Naive thymus-derived CD4-positive, alpha-beta T cell (primary cell): ENCODE measurements at places on chromosomes 6 and 20. TPM values are rescaled to one million over a fixed set of nuclear protein-coding genes. Genes with fewer than 3 reads are reported as not detected.

- no peak overlapping the region for H3K4me3 ChIP-seq
- no peak for DNase-seq
- H3K4me1 ChIP-seq, result no peaks in the 10 kb centered on the region
- no peak overlapping the region for H3K27ac ChIP-seq
Measured at GRCh38 chr6:30157999-30158398, 3.0 kb downstream of the TRIM10 start.

GRCh38 chr6:46983007-46983411 lies 59.1 kb downstream of the ADGRF1 start:
- no peak overlapping the region for H3K27ac ChIP-seq
- no peaks in the 10 kb centered on the region for H3K36me3 ChIP-seq
- H3K27me3 ChIP-seq, result no peaks in the 10 kb centered on the region
- DNase-seq, result no peak
- H3K4me1 ChIP-seq, result no peaks in the 10 kb centered on the region
- no peak overlapping the region for H3K4me3 ChIP-seq

- DNase-seq, result no peak
- no peaks in the 10 kb centered on the region for H3K4me1 ChIP-seq
- no peak overlapping the region for H3K4me3 ChIP-seq
- no peaks in the 10 kb centered on the region for H3K27me3 ChIP-seq
- H3K27ac ChIP-seq, result no peak overlapping the region
Measured at GRCh38 chr6:40506954-40507353, 80.2 kb downstream of the LRFN2 start.

GRCh38 chr6:6046716-6047115 lies 40.0 kb upstream of the NRN1 start:
- H3K27me3 ChIP-seq, result no peaks in the 10 kb centered on the region
- DNase-seq, result no peak
- no peak overlapping the region for H3K27ac ChIP-seq
- no peaks in the 10 kb centered on the region for H3K36me3 ChIP-seq

Gene TTBK1
- total RNA-seq, result 0.25 and 0.29 TPM in 2 replicates

- DNase-seq, result no peak
- H3K27me3 ChIP-seq, result no peaks in the 10 kb centered on the region
- no peak overlapping the region for H3K27ac ChIP-seq
- peaks cover 29% of the 10 kb centered on the region for H3K36me3 ChIP-seq
- H3K4me1 ChIP-seq, result no peaks in the 10 kb centered on the region
Measured at GRCh38 chr6:161091972-161092701, 100.6 kb downstream of the MAP3K4 start.

Gene TRAPPC3L
- not detected for total RNA-seq

DNA sequence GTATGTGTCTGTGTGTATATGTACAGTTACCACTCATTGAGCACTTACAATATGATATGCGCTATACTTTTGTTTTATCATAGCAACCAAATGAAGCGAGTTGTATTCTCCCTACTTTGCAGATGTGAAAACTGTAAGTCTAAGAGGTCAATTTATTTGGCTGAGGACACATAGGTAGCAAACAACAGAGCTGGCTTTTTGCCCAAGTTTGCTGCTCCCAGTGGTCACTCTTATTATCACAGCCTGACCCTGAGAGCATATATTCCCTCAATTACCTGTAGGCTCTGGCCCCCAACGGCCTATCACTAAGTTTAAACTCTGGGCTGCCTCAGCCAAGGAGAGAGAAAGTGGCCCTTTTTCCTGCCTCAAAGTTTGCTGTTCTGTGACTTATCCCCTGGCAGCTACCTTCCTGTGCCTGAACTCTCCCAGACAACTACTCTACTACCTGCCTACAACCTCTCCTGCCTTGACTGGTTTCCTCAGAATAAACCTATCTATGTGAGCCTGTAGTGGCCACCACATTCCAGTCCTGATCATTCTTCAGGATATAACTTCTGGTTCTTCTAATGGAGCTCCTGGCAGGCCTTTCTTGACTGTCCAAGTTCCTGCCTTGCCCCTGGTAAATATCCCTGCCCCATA lies 221.8 kb downstream of the FRK start:
- no peaks in the 10 kb centered on the region for H3K4me1 ChIP-seq
- no peak overlapping the region for H3K4me3 ChIP-seq
- H3K27me3 ChIP-seq, result no peaks in the 10 kb centered on the region
- DNase-seq, result no peak
- no peak overlapping the region for H3K27ac ChIP-seq
- H3K36me3 ChIP-seq, result no peaks in the 10 kb centered on the region

Gene PGC
- not detected for total RNA-seq

DNA sequence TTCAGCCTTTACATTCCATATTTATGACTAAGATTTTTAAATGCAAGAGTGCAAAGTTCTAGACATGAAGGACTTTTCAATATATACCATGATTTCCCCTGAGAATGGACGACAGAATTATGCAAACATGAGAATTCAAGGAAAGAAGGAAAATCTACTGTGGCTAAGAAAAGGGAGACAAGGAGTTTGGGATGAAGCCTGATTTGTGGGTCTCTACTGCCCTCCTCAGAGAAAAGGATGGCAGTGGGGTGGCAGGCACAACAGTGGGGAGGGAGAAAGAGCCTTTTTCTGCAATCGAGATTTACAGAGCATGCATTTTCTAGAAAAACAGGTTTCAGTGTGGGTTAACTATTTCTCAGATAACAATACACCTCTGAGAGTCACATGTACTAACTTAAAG lies 466.9 kb upstream of the NRSN1 start:
- no peaks in the 10 kb centered on the region for H3K4me1 ChIP-seq
- no peaks in the 10 kb centered on the region for H3K27me3 ChIP-seq
- no peaks in the 10 kb centered on the region for H3K36me3 ChIP-seq
- DNase-seq, result no peak
- H3K27ac ChIP-seq, result no peak overlapping the region

DNA sequence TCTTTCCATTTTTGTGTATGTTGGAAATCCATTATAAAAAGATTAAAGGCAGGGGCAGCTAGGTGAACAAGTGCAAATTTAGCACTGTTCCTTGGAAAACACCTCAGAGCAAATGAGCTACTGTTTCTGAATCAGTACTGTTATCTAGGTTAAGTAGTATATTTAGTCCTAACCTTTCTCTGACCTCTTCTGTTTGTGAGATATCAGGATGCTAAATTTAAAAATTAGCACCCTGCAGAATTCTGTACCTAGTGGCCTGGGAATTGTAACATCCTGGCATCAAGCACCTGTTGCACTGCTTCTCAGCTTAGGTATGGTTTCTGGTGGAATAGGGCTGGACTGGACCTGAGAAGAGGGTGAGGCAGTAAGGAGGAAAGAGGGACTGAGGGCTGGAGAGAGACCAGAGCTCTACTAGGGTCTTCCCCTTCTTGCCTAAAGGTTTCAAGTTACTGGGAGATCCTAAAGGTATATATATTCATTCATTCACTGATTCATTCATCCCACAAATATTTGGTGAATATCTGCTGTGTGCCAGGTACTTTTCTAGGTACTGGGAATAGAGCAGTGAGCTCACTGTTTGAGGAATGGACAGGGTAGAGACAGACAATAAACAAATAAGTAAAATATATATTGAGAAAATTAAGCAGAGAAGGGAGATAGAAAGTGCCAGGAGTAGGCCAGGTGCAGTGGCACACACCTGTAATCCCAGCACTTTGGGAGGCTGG lies 5.2 kb downstream of the ZNF76 start:
- no peaks in the 10 kb centered on the region for H3K27me3 ChIP-seq
- peaks cover 9% of the 10 kb centered on the region for H3K4me1 ChIP-seq
- H3K27ac ChIP-seq, result no peak overlapping the region
- H3K36me3 ChIP-seq, result no peaks in the 10 kb centered on the region
- no peak overlapping the region for H3K4me3 ChIP-seq

DNA sequence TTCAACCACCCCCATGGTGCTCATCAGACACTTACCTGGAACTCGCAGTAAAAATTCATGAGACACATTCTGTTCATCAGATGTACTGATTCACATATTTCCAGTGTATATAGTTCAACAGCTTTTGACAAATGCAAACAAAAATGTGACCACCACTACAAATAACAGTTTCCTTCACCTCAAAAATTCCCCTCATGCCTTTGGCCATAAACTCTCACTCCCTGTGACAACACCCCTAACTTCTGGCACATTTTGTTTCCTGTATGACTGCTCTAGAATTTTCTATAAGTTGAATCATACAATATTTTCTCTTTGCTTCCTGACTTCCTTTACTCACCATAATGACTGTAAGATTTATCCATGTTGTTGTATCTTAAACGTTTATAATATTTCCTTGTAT lies 63.7 kb downstream of the C6orf118 start:
- H3K27me3 ChIP-seq, result no peaks in the 10 kb centered on the region
- H3K4me1 ChIP-seq, result no peaks in the 10 kb centered on the region
- H3K27ac ChIP-seq, result no peak overlapping the region

Gene RFX6
- total RNA-seq, result not detected

GRCh38 chr20:6828794-6829423 lies 61.4 kb downstream of the BMP2 start:
- no peak for DNase-seq
- H3K27me3 ChIP-seq, result no peaks in the 10 kb centered on the region
- no peak overlapping the region for H3K27ac ChIP-seq

GRCh38 chr20:31835977-31836852 lies 9.2 kb downstream of the FOXS1 start:
- H3K27me3 ChIP-seq, result no peaks in the 10 kb centered on the region
- no peak overlapping the region for H3K27ac ChIP-seq
- H3K4me3 ChIP-seq, result no peak overlapping the region
- DNase-seq, result no peak
- H3K36me3 ChIP-seq, result no peaks in the 10 kb centered on the region
- no peaks in the 10 kb centered on the region for H3K4me1 ChIP-seq

- H3K27ac ChIP-seq, result peak overlapping the region; percentile 97
- H3K4me3 ChIP-seq, result peak overlapping the region; percentile 69
- H3K4me1 ChIP-seq, result peaks cover 70% of the 10 kb centered on the region
- peaks cover 5% of the 10 kb centered on the region for H3K36me3 ChIP-seq
Measured at GRCh38 chr6:31573239-31574105, 1.4 kb downstream of the LTA start.

DNA sequence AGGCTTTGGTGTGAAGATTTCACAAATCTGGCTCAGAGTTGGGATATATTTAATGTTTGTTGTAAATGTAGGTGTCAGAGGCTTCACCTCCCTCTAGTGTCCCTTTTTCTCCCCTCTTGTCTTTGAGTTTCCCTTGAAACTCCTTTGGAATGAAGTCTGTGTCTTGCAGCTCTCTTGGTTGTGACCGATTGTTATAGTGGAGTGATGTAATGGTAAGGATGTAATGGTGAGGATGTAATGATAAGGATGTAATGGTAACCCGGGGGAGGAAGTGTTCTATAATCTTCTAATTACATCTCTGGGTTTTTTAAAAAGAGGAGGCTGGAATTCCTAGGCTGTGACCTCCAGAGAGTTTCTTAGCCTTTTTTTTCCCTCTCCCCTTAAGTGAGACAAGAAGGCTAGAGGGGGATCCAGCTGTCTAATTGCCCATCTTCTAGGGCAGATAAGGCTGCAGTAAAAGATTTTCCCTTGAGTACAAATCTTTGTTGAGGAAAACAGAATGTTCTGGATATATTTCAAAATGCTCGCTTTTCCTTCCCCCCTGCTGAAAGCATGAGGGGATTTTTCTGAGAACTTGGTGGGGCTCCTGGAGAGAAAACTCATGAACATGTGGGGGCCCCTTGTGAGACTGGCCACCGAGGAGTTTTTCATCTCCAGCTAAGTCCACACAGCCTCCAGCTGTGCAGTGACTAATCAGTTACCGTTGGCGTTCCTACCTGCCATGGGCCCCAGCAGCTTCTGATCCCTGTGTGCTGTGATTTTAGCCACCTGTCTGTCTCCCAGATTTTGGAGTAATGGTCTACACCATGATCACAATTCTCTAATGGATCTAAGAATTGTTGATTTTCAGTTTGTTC lies 156.7 kb upstream of the PMEPA1 start:
- no peaks in the 10 kb centered on the region for H3K36me3 ChIP-seq
- peaks cover 4% of the 10 kb centered on the region for H3K27me3 ChIP-seq
- DNase-seq, result no peak
- H3K27ac ChIP-seq, result no peak overlapping the region
- H3K4me3 ChIP-seq, result no peak overlapping the region
- H3K4me1 ChIP-seq, result peaks cover 3% of the 10 kb centered on the region

DNA sequence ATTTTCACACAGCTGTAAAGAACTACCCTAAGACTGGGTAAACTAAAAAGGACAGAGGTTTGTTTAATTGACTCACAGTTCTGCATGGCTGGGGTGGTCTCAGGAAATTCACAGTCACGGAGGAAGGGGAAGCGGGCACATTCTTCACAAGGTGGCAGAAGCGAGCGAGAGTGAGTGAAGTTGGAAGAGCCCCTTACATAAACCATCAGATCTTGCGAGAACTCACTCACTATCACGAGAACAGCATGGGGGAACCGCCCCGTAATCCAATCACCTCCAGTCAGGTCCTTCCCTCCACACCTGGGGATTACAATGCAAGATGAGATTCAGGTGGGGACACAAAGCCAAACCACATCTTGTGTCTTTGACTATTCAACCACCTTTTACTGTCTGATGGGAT lies 700.5 kb downstream of the TENT5A start:
- H3K4me3 ChIP-seq, result no peak overlapping the region
- no peaks in the 10 kb centered on the region for H3K27me3 ChIP-seq
- no peak overlapping the region for H3K27ac ChIP-seq
- no peak for DNase-seq
- H3K4me1 ChIP-seq, result no peaks in the 10 kb centered on the region

Gene HLA-DMA
- 32.3 and 34.1 TPM in 2 replicates for total RNA-seq

DNA sequence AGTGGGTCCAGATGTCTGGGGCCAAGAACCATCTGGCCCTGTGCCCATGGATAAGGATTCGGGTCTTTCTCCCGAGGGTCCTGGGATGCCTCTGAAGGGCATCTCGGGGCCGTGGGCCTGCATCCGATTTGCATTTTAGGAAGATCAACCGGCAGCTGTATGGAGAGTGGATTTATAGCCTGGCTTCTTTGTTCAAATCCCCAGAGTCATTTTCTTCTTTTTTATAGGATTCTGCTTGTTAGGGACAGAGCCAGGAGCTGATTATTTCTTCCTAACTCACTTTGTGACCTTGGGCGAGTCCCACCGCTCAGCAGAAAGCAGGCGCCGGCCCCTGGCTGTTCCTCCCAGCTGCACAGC lies 52.9 kb upstream of the APCDD1L start:
- no peaks in the 10 kb centered on the region for H3K36me3 ChIP-seq
- no peak overlapping the region for H3K4me3 ChIP-seq
- H3K27me3 ChIP-seq, result no peaks in the 10 kb centered on the region
- no peak overlapping the region for H3K27ac ChIP-seq

GRCh38 chr6:108277295-108277694 lies 16.5 kb upstream of the SNX3 start:
- H3K4me3 ChIP-seq, result no peak overlapping the region
- H3K36me3 ChIP-seq, result no peaks in the 10 kb centered on the region
- H3K27ac ChIP-seq, result no peak overlapping the region
- no peaks in the 10 kb centered on the region for H3K4me1 ChIP-seq
- DNase-seq, result no peak

DNA sequence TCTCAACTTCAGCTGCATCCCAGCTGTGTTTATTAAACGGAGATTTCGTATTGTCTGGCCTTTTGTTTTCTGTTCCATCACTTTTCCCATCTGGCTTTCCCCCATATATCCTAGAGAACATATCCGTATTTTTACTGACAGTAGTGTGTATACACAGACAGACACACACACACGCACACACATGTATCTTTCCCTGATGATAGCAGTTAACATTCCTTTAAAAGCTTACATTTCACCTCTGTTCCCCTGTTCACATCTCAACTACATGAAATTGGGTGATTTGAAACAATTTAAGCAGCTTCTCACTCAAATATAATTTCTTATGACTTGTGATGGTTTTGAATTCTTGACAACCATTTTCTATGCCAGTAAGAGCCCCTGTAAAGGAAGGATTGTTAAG lies 207.1 kb upstream of the CEP162 start:
- no peaks in the 10 kb centered on the region for H3K4me1 ChIP-seq
- no peaks in the 10 kb centered on the region for H3K27me3 ChIP-seq
- no peaks in the 10 kb centered on the region for H3K36me3 ChIP-seq
- no peak overlapping the region for H3K4me3 ChIP-seq
- no peak overlapping the region for H3K27ac ChIP-seq

- no peak overlapping the region for H3K27ac ChIP-seq
- H3K27me3 ChIP-seq, result peaks cover 8% of the 10 kb centered on the region
- H3K4me3 ChIP-seq, result peak overlapping the region; percentile 73
Measured at GRCh38 chr6:43771858-43772680, 2.1 kb downstream of the VEGFA start.
